ENCODE measurements at places on chromosomes 12 and 14.

- no peak for DNase-seq
Measured at GRCh38 chr14:90819734-90820393, 3.6 kb upstream of the TTC7B start.

DNA sequence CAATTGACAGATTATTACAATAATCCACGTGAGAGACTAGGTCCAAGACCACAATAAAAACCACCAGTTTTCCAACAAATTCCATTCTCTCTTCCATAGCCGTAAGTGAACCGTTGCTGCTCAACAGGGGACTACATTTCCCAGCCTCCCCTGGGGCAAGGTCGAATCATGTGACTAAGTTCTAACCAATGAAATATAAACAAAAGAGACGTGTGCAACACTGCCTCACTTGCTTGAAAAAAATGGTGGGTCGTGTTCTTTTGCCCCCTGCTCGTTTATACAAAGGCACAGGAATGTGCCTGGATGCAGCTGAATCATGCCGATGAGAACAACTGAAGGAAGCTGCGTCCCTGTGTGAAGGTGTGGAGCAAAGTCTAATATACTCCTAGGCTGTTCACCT, 51.1 kb downstream of the HSPB8 start:
- DNase-seq: no peak

GRCh38 chr14:53620317-53620716, 336.3 kb downstream of the BMP4 start:
- DNase-seq: no peak

- DNase-seq: no peak
Measured at GRCh38 chr14:74965486-74966153, 10.2 kb upstream of the PGF start.

- no peak for DNase-seq
Measured at GRCh38 chr14:21780429-21781084, 106.9 kb upstream of the OR4E1 start.

GRCh38 chr12:71517145-71517846, 77.7 kb downstream of the LGR5 start:
- DNase-seq: no peak

DNA sequence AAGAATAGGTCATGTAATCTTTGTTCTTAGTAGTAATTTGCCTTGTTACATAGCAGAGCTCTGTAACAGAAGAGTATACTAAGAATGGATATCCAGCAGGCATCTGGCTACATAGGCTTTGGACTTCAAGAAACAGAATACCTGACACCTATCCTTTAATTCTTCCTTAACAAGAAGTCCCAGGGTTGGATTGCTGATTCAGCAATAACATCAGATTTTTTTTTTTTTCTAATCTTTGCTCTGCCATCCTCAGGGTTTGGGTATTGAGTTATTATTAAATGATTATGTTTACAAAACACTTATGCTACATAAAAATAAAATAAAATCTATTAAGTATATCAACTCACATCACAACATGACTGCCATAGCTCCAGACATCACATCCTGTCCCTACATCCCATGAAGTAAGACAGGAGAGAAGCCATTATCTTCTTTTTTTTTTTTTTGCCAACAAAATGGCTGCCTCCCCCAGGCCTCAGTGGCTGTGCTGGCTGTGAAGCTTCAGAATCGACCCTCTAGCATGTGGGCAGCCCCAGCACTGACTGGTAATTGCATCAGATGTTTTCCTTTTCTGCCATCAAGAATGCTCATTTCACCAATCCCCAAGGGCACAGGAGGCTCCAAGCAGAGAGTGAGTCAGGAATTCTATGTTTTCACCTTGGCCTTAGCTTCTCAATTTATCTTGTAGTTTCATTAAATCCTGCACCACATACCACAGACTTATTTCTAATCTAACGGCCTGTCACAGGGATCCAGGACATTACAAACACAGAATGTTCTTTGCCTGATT, 186.2 kb downstream of the DICER1 start:
- no peak for DNase-seq

DNA sequence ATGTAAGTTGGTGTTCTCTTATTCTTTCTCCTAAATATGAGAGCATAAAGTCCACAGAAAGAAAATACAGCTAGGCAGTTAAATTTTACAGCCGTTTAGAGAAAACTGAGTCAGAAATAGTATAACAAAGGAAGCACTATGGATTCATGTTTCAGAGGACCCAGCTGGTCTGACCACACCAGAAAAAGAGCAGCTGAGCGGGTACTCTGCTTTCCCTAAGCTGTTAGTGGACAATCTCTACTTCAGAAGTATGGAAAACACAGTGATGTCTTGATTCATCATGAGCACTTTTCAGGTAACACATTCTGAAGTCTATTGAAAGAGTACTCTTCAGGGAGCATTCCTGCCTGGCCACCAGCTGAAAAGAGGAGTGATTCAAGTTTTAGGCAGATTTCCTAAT, 12.4 kb downstream of the PPM1H start:
- DNase-seq: no peak

GRCh38 chr12:12731785-12732184, 14.6 kb downstream of the CDKN1B start:
- no peak for DNase-seq

- DNase-seq: no peak
Measured at GRCh38 chr14:104309657-104310369, 171.4 kb downstream of the KIF26A start.

Measured in GM04504 (cell line).